Uterine smooth muscle cell (primary cell): ENCODE measurements at places on chromosomes 4 and X. TPM values are rescaled to one million over a fixed set of nuclear protein-coding genes. Genes with fewer than 3 reads are reported as not detected.

The YIPF7 gene
- not detected in 2 replicates for total RNA-seq

The ADH5 gene
- 264 and 294 TPM in 2 replicates for total RNA-seq

The CPZ gene
- 0.66 and 8.6 TPM in 2 replicates for total RNA-seq

The CDKL2 gene
- total RNA-seq = 2.5 and 4.6 TPM in 2 replicates

The PABPC1L2A gene
- not detected in 2 replicates for total RNA-seq

The AADAT gene
- total RNA-seq = 4.5 and 4.6 TPM in 2 replicates

The SSX4 gene
- not detected in 2 replicates for total RNA-seq

The DHX15 gene
- total RNA-seq = 151 and 226 TPM in 2 replicates

The WDR17 gene
- total RNA-seq = 4.3 and 5.6 TPM in 2 replicates

The BTC gene
- total RNA-seq = 0.11 and 0.25 TPM in 2 replicates
